ENCODE measurements at places on chromosomes 2 and 18.

GRCh38 chr2:230060672-230061293 lies 7.9 kb downstream of the SLC16A14 start:
- H3K27me3 ChIP-seq = no peaks in the 10 kb centered on the region
- H3K4me1 ChIP-seq = no peaks in the 10 kb centered on the region
- no peaks in the 10 kb centered on the region for H3K36me3 ChIP-seq
- H3K27ac ChIP-seq = no peak overlapping the region
- peak; percentile 14 for DNase-seq

GRCh38 chr2:72395096-72395495 lies 247.4 kb upstream of the CYP26B1 start:
- H3K36me3 ChIP-seq = no peaks in the 10 kb centered on the region
- DNase-seq = no peak
- no peaks in the 10 kb centered on the region for H3K4me1 ChIP-seq
- H3K27ac ChIP-seq = no peak overlapping the region
- H3K4me3 ChIP-seq = no peak overlapping the region

DNA sequence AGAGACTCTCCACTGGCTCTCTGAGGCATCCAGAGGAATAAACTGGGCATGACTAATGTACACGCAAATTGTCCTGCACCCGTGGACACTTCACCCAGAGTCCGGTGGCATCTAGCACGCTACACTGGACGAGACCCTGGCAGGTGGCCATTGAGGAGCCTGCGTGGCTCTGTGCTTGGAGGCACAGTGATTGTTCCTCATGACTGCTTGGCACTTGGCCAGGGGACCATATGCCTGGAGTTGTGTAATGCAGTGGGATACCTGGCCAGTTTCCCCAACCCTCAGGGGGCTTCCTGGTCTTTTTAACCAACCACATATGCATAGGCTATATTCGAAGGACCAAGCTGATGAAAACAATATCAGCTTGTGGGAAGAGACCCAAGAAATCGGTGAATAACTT lies 66.6 kb downstream of the MTCL1 start:
- peaks cover 10% of the 10 kb centered on the region for H3K4me1 ChIP-seq
- no peaks in the 10 kb centered on the region for H3K27me3 ChIP-seq
- H3K4me3 ChIP-seq = no peak overlapping the region
- peak; percentile 56 for DNase-seq
- no peaks in the 10 kb centered on the region for H3K36me3 ChIP-seq

DNA sequence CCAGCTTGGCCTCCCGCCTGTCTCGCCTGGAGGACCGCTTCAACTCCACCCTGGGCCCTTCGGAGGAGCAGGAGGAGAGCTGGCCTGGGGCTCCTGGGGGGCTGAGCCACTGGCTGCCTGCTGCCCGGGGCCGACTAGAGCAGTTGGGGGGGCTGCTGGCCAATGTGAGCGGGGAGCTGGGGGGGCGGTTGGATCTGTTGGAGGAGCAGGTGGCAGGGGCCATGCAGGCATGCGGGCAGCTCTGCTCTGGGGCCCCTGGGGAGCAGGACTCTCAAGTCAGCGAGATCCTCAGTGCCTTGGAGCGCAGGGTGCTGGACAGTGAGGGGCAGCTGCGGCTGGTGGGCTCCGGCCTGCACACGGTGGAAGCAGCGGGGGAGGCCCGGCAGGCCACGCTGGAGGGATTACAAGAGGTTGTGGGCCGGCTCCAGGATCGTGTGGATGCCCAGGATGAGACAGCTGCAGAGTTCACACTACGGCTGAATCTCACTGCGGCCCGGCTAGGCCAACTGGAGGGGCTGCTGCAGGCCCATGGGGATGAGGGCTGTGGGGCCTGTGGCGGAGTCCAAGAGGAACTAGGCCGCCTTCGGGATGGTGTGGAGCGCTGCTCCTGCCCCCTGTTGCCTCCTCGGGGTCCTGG lies 3.7 kb upstream of the KHK start:
- no peaks in the 10 kb centered on the region for H3K36me3 ChIP-seq
- H3K27me3 ChIP-seq = no peaks in the 10 kb centered on the region
- peaks cover 16% of the 10 kb centered on the region for H3K4me1 ChIP-seq
- H3K27ac ChIP-seq = no peak overlapping the region

- H3K4me3 ChIP-seq = no peak overlapping the region
- 0 out of 2 replicates have a peak, but pooled peaks cover 7% of the 10 kb centered on the region for H3K27me3 ChIP-seq
- H3K4me1 ChIP-seq = no peaks in the 10 kb centered on the region
- H3K36me3 ChIP-seq = no peaks in the 10 kb centered on the region
- no peak for DNase-seq
Measured at GRCh38 chr2:104880076-104880475, 26.2 kb downstream of the POU3F3 start.

GRCh38 chr2:74290066-74290465 lies 53.1 kb downstream of the SLC4A5 start:
- H3K4me3 ChIP-seq = no peak overlapping the region
- H3K4me1 ChIP-seq = no peaks in the 10 kb centered on the region
- no peak for DNase-seq
- H3K27me3 ChIP-seq = no peaks in the 10 kb centered on the region
- no peak overlapping the region for H3K27ac ChIP-seq

- no peaks in the 10 kb centered on the region for H3K36me3 ChIP-seq
- H3K27ac ChIP-seq = peak overlapping the region; percentile 73
- H3K4me1 ChIP-seq = peaks cover 24% of the 10 kb centered on the region
- H3K27me3 ChIP-seq = no peaks in the 10 kb centered on the region
- DNase-seq = peak; percentile 93
- peak overlapping the region; percentile 33 for H3K4me3 ChIP-seq
Measured at GRCh38 chr2:174004905-174005605, 39.9 kb upstream of the SP3 start.

DNA sequence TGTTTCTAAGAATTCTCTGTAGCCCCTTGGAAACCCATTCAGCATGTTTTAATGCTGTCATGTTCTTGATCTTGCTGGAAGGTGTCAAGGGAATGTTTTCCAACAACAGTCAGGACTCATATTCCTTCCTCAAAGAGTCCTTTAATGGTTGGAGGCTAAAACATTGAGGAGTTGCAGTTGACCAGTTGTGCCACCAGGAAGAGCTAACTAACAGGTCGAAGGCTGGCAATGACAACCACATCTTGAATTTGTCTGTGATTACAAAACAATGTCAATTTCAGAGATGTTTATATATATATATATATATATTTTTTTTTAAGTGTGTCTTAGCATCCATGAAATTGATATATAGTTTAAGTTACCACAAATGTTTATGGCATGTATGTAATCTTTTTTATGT lies 151.5 kb downstream of the INO80D start:
- no peak overlapping the region for H3K27ac ChIP-seq
- DNase-seq = peak; percentile 30
- H3K4me3 ChIP-seq = no peak overlapping the region
- H3K36me3 ChIP-seq = no peaks in the 10 kb centered on the region
- no peaks in the 10 kb centered on the region for H3K4me1 ChIP-seq

DNA sequence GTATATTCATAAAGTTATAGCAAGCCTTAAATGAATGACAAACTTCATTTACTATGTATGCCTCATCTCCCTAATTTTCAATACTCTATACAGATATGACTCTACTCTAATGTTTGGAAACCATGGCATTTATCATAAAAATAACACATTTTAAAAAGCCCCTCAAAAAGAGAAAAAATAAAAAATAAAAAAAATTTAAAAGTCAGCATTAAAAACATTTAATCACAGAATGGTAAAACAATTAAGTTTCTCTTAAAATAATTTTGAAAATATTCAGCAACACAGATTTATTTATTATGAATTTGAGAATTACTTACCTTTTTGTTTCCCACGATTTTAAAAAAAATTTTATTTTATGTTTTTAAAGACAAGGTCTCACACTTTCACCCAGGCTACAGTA lies 65.0 kb upstream of the CDKL4 start:
- peaks cover 13% of the 10 kb centered on the region for H3K36me3 ChIP-seq
- no peak overlapping the region for H3K27ac ChIP-seq
- H3K4me1 ChIP-seq = peaks cover 16% of the 10 kb centered on the region
- no peak for DNase-seq
- H3K4me3 ChIP-seq = no peak overlapping the region

DNA sequence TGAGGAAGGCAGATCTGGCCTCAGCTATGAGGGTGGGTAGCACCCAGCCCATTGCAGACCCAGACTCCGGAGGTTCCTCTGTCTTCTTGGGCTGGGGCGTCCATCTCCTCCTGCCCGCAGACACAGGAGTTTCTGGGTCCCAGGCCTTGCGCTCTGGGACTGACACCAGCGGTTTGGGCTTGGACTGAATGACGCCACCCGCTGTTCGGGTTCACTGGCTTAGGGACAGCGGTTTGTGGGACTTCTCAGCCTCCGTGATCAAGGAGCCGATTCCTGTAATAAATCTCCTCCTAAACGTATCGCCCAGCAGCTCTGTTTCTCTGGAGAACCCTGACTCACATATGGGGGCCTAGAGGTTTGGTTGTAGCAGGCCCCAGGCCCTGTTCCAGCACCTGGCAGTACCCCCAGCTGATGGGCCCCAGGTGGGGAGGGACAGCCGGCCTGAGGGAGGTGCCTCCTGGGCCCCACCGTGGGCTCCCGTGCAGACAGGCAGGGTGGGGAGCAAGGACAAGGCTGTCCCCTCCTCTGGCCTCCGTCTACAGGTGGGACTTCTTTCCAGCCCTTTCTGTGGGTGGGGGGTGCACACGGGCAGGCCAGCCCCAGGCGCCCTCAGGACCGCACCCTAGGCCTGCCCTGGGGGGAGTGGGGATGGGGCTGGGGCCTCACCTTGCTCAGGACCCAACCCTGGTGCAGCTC lies 4.5 kb upstream of the AQP12A start:
- H3K4me1 ChIP-seq = no peaks in the 10 kb centered on the region
- DNase-seq = no peak
- H3K36me3 ChIP-seq = no peaks in the 10 kb centered on the region
- peaks cover 21% of the 10 kb centered on the region for H3K27me3 ChIP-seq
- no peak overlapping the region for H3K27ac ChIP-seq

DNA sequence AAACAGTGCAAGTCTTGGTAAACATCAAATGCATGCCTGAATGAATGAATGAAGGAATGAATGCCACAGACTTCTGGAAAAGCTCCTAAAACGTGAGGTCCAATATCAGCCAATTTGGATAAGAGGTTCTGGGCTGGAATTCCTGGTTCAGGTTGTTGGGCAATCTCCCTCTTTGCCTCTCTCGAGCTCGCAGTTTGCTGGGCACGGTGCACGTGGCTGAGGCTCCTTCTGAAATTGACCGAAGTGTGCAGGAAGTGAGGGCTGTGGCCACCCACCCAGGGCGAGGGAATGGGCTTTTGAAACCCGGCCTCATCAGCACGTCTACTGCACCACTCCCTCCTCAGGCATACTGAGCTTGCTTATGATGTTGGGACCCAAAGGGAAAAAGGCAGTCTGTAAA lies 288.8 kb upstream of the HS6ST1 start:
- H3K27ac ChIP-seq = no peak overlapping the region
- H3K4me3 ChIP-seq = no peak overlapping the region
- no peaks in the 10 kb centered on the region for H3K27me3 ChIP-seq
- no peaks in the 10 kb centered on the region for H3K4me1 ChIP-seq
- H3K36me3 ChIP-seq = no peaks in the 10 kb centered on the region
- DNase-seq = no peak

DNA sequence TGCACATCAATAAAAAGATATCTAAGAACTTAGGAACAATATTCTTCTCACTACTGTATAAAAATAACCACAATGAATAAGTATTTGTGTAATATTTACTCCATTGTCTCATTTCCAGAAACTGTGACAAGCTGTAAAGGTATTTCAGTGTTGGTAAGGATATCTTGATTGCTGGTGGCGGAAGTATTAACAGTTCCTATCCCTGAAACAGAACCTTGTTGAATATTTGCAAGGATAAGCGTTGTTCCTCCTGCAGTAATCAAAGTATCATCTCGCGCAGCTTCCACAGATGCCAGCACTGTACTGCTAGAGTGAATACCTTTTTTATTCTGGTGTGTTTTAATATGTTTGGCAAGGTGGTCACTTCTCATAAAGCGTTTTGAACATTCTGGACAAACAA lies 55.3 kb downstream of the SP3 start:
- no peak overlapping the region for H3K4me3 ChIP-seq
- peaks cover 12% of the 10 kb centered on the region for H3K4me1 ChIP-seq
- H3K27me3 ChIP-seq = no peaks in the 10 kb centered on the region
- peaks cover 57% of the 10 kb centered on the region for H3K36me3 ChIP-seq
- peak; percentile 30 for DNase-seq

GRCh38 chr18:58863539-58864145 lies 1.0 kb upstream of the ZNF532 start:
- DNase-seq = peak; percentile 74
- H3K4me3 ChIP-seq = peak overlapping the region; percentile 58
- peak overlapping the region; percentile 89 for H3K27ac ChIP-seq
- peaks cover 8% of the 10 kb centered on the region for H3K36me3 ChIP-seq
